ENCODE measurements at places on chromosomes 16 and 17.
A peak's percentile ranks its signal among the peaks of the same experiment; 100 is the strongest.

DNA sequence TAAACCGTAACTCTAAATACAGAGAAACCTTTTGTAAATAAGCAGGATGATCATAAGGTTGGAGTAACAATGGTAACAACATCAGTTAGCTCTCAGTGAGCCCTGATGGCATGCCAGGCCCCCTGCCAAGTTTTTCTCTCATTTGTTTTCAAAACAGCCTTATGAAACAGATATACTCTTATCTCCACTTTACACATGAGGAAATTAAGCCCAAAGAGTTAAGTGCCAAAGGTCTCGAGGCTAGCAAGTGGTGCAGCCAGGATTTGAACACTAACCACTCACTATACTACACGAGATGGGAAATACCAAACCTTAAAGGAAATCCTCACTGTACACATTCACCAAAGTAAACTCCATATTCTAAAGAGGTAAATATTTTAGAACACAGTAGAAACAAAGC is 15.0 kb downstream of the USP31 start:
- no peak for DNase-seq

GRCh38 chr17:63998050-63998720 is at the start of gene PRR29:
Gene PRR29, plus strand, starts transcription at chr17:63998351. Its CDS starts 14 bp downstream, at chr17:63998365.
- peak; percentile 73 for DNase-seq

DNA sequence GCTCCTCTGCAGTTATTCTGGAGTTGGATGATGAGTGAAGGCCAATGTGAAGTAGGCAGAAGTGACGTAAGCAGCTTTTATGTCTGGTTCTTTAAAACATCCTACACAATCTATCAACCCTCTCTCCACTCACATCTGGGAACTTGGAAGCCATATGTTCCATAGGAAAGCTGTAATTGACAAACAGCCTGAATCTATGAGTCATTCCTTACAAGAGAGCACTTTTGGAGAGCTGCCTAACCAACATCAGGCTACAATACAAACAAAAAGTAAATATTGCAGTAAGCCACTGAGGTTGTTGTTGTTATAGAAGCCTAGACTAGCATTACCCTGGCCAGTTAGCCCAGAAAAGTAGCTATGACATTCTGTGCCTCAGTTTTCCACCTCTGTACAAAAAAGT is 5.9 kb downstream of the CCL7 start:
- DNase-seq, result no peak

DNA sequence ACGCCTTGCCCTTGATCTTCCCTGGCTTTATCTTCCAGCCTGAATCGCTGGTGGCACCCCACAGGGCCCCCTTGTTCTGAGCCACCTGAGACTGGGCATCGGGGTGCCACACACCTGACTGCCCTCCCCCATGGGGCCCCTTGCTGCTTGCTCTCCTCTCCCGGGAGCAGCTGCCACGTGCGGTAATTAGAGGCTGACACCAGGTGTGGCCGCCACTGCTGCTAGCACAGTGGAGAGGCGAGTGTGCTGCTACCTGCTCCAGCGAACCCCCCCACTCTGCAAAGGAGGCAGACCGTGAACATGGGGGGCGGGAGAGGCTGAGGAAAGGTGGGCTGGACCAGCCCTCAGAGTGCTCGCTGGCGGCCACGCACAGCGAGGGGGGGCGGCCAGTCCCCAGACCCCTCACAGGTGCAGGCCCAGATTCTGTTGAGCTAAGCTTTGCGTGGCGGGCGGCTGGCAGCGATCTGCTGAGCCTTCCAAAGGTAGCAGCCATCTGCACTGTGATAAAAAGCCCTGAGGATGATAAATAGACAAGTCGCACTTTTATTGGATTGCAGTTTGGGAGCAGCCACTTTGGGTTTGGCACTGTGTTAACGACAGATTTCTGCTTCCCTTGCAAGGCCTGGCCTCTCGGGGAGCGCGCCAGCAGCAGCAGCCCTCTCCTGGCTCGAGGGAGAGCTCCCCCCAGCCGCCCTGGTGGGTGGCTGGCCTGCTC is 167.9 kb upstream of the GSE1 start:
- DNase-seq, result no peak

DNA sequence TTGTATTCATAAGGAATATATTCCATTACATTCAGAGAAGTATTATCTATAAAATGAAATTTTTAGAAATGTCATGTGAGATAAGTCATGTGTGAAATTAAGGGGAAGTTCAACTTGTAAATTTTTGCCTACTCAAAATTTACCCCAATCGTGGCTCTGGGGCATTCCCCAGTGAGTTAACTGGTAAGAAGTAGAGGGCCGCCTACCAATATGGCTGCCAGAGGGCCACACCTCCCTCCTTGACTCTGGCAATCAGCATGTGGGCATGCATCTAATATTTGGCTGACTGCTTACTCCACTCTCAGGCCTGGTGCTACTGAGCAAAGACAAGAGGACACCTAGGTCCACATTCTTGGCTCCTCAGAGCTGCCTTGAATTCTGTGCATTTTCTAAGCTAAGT is 39.7 kb upstream of the CNTNAP4 start:
- DNase-seq, result no peak

- DNase-seq, result no peak
Observed at GRCh38 chr17:76166906-76167305, 25.9 kb upstream of the FOXJ1 start.

GRCh38 chr17:30256756-30257506 is 21.4 kb upstream of the SLC6A4 start:
- no peak for DNase-seq

GRCh38 chr16:75341564-75342307 is 90.3 kb upstream of the BCAR1 start:
- no peak for DNase-seq

DNA sequence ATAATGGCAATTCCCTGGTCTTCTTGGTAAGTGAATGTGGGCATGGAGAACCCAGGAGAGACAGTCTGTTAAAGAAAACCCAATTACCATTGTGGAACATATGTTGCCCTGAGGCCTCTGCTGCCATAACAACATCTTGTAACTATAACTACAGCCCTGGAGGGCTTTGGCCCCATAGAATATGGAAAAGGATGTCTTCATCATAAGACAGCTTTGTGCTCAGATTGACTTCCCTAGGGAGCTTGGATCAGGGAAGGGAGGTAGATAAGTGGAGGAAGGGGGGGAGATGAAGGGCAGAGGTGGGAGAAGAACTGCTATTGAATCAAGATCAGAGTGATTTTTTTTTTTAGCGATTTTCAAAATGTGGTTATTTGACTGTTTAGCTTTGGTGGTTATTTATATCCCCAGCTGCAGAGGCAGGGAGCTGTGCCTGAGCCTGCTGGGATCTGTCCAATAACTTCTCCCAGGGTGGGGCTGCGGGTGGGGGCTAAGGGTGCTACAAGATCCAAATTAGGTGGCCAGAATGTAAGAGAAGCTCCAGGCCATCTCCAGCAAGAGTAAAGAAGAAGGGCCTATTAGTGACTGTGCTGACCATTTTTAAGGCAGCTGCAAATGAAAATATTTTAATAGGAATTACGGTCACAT is 5.3 kb upstream of the KAT7 start:
- DNase-seq, result no peak

DNA sequence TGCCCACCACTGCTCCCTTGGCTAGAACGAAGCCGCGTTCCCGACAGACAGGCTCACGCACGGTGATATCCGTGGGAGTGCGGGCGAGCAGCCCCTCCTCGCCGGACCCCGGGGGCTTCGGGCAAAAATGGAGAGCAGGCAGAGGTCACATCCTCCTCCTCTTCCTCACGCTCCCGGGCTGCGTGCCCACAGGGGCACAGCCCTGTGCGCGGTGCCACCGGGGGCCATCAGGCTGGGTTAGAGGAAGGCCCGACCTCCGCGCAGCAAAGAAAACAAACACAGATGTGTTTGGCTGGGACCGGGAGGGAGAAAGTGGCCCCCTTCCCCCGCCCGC is 519 bp upstream of the NTN1 start:
- DNase-seq, result no peak

- no peak for DNase-seq
Observed at GRCh38 chr17:7862692-7863437, 5.1 kb downstream of the CYB5D1 start.

GRCh38 chr16:20216591-20217217 is 110.6 kb downstream of the GP2 start:
- no peak for DNase-seq

- DNase-seq, result no peak
Observed at GRCh38 chr17:7423679-7424078, 1.7 kb upstream of the SPEM2 start.

GRCh38 chr16:19980632-19981265 is 92.9 kb downstream of the GPR139 start:
- no peak for DNase-seq

GRCh38 chr16:53374800-53375199 is 59.5 kb upstream of the RBL2 start:
- no peak for DNase-seq

DNA sequence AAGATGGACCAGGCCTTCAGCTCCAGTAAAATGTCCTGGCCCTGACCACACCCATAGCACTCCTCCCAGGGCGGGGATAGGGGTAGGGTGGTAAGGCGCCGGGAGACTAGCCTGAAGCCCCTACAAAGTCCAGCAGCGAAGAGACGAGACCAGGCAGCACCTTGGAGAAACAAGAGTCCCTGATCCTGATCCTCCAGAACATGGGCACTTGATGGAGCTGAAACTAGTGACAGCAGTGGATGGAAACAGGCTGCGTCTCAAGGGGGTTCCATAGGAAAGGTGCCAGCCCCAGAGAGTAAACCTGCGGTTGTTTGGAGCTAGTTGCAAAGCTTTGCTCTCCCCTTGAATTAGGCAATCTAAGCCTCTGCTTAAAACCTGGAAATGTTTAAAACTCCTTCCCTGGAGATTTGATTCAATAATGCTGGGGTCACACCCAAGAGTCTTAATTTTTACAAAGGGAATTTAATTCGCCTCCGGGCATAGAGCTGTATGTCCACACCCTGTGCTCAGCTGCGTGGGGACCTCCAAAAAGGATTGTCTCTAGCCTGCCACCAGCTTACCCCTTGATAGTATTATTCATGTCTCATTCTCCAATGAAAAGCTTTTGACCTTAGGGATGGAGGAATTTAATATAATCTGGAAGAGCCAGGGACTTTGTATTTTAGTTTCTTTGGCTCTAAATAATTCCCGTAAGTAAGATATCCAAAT is 258.6 kb downstream of the PMP22 start:
- no peak for DNase-seq

DNA sequence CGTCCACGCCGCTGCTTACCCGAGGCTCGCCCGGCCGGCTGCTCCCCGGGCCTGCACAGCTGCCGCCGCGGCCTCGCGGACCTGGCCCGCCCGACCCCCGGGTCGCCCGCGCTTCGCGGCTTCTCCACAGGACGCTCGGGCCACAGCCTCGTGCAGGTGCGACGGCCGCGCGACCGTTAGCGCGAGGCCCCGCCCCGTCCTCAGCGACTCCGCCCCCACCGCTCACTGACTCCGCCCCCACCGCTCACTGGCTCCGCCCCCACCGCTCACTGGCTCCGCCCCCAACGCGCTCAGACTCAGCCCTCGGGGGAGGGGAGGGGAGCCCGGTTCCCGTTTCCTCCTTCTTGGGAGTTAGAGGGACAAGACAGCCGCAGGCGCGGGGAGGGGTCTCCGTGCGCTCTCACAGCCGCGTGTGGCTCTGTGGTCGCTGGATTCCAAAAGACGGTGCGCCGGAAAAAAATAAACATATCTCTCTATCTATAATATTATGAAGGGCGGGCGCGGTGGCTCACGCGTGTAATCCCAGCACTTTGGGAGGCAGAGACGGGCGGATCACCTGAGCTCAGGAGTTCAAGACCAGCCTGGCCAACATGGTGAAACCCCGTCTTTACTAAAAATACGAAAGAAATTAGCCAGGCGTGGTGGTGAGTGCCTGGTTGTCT is at the start of gene MEIOB:
Gene MEIOB, minus strand, starts transcription at position 191 of the 662 bp plus-strand sequence. CDS start 3,989 bp downstream, outside the sequence.
- DNase-seq, result no peak

- no peak for DNase-seq
Observed at GRCh38 chr17:51630101-51630671, 369.8 kb downstream of the UTP18 start.

GRCh38 chr16:79430191-79430678 is 170.3 kb downstream of the MAF start:
- DNase-seq, result no peak

- no peak for DNase-seq
Observed at GRCh38 chr16:56764835-56765234, 34.9 kb downstream of the NUP93 start.

GRCh38 chr16:48125888-48126287 is 29.9 kb downstream of the ABCC12 start:
- no peak for DNase-seq

GRCh38 chr16:88595921-88596320 is 25.7 kb downstream of the ZC3H18 start:
- DNase-seq, result no peak

- DNase-seq, result no peak
Observed at GRCh38 chr16:77387815-77388209, 47.0 kb downstream of the ADAMTS18 start.

DNA sequence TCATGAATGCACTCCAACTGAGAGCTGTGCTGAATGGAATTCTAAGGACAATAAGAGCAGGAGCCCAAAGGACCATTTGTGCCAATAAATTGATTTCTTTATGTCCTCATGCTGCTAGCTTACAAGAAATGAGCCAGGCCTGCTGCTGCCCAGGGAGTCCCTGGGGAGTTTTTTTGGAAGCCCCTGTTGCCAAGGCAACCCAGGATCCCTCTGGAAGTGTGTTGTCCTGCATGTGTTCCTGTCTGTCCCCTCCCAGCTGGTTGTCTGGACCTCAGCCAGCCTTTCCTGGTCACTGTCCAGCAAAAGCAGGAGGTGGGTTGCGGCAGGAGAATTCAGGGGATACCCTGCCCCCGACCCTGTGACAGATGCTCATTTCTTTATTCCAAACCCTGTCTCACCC is 51.0 kb upstream of the GPRC5B start:
- DNase-seq, result peak; percentile 18

DNA sequence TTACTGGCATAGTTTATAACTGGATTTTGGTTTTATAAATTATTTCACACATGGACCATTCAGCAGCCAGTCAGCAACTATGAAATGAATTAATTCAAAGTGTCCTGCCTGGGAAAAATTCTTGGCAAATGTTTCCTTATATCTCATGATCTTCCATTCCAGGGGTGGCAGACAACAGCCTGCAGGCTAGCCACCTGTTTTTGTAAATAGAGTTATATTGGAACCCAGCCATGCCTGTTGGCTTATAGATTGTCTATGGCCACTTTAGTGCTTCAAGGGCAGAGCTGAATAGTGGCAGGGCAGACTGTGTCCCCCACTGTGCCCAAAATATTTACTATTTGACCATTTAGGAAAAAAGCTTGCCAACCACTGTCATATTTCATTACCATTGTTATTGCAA is 613.7 kb downstream of the TMEM114 start:
- DNase-seq, result no peak

- no peak for DNase-seq
Observed at GRCh38 chr17:40452216-40452787, 9.1 kb downstream of the IGFBP4 start.
